ENCODE measurements at places on chromosomes 2 and 18.

DNA sequence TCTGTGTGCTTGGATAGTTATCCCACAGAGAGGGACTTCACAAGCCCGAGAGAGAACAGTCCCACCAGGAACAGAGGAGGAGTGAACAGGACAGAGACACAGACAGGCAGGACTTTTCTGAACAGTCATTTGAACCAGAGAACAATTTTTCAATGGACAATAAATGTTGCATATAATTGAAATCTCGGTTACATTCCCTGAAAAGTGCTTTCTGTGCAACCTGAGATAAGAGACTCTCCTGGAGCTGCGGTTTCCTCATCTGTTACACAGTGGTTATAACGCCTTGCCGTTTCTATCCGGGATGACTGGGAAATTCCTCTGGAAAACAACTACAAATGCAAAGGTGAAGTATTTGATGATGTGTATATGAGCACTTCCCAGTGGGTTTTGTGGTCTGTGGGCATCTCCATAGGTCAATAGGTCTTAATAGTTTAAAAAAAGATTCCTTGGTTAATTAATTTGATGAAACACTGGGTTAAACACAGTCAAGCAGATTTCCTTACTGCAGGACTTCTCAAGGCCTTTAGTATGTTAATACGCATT is 87.2 kb upstream of the HPCAL1 start:
- DNase-seq = no peak

- no peak for DNase-seq
These were observed 7.7 kb downstream of the ATOH8 start for GRCh38 chr2:85761512-85761944.

- DNase-seq = no peak
These were observed 172.7 kb upstream of the FHL2 start for GRCh38 chr2:105571445-105571987.

- no peak for DNase-seq
These were observed 11.8 kb upstream of the KCMF1 start for GRCh38 chr2:84959095-84959565.

DNA sequence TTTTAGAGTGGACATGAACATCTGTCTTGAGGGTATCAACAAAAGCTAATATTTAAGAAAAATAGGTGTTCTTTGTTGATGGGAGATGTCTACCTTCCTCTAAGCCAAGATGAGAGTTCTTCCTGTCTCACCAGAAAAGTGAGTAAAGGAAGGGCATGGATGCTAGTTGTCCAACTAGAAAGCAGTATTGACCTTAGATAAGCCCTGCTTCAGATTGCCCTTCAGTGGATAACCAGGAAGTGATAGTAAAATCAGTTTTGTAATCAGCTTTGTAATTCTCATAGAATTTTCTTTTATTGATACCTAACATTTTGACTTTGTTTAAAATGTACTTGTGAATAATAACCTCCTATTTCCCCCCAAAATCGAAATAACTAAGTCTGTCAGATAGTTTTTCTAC is 134.7 kb downstream of the ZNF407 start:
- DNase-seq = no peak

DNA sequence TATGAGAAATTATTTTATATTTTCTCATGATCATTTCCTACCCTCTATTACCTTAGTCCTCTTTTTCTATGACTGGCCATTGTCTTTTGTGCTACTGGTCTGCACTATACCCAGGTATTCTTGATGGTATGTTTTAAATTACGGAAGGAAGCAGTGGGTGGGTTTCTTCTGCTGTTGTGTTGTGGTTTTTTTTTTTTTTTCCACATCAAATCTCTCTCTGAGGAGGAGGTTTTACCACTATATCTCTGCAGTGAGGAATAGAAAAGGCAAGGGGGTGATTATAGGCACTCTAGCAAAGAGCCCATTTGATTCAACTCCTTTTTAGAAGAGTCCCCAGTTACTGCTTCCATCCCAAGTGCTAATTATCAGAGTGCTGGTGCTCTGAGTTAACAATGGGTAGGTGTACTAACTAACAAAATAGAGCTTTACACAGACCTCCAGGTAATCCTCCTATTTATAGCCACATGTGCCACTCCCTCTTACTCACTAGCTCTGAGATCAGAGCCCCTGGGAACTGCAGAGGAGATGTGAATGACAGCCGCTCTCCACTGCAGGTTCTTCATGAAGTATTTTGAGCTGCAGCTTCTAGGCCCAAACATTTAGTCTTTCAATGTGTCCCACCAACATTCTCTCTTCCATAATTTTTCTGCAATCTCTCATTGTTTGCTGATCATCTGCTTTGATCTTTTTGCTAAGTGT is 301.6 kb upstream of the GULP1 start:
- DNase-seq = no peak

DNA sequence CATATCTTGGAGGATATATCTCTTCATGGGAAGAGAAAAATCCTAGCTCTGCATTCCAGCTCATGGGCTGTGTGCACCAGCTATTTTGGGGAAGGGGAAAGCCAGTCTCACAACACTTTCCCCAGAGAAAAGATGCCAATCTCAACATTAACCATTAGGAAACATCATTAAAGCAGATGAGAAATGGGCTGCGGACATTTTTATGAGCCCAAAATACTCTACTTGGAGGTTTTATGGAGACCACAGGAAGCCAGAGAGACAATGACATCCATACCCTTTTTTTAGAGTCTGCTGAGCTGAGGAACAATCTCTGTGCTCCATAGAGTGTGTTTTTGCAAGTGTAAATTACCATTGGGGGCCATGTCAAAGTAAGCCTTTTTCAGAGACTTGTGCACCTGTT is 213.7 kb downstream of the TRIB2 start:
- DNase-seq = no peak

DNA sequence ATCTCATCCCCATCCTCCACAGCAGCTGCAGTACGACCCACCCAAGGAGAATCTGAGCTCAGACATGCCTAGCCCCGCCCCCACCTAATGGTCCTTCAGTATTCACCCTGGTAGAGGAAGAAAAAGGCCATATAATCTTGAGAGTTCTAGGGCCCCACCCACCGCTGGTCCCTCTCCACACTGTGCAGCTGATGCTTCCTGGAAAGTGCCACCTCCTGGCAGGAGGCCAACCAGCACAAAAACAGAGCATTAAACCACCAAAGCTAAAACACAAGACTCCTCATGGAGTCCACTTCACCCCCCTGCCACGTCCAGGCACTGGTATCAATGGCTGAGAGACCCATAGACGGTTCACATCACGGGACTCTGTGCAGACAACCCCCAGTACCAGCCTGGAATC is 40.7 kb downstream of the MC4R start:
- no peak for DNase-seq

DNA sequence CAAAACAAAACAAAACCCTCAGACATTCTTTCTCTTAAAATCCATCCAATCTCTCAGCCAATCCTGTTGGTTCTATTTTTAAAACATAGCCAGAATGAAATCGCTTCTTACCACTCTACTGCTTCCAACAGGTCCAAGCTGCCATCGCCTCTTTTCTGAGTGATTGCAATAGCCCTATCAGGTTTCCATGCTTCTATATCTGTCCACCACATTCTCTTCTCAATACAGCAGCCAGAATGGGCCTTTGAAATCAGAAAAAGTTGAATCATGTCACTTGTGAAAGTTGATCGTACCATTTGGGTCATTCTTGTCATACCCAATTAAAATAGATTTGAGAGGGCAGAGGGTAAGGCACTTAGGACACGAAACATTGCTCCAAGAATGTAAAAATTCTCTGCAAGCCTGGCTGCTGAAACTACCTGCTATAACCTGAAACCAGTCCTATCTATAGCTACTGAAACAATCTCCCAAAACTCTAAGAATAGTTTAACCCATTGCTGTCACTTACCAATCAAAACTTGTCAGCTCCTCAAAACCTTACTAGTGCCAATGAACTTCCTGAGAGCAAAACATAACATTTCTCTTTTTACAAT is 3.3 kb upstream of the MTLN start:
- DNase-seq = no peak

- no peak for DNase-seq
These were observed 45.9 kb downstream of the THUMPD2 start for GRCh38 chr2:39733070-39733674.

DNA sequence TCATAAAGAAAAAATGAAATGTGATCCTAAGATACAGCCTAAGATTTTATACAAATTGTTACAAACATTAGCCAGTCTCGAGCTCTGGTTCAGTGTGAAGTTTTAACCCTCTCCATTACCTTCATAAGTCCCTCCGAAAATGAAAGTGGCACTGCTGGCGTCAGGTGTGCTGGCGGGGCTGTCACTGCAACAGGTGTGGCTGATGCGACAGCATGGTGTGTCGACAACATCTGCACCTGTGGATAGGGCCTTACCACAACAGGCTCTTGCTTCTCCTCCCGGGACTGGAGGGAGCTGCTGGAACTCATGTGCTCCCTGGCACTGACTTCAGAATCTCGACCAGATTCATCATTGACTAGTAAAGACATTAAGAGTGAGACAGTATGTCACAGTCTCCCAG is 10.3 kb downstream of the SAP130 start:
- no peak for DNase-seq

GRCh38 chr2:47313141-47313691 is 89.7 kb upstream of the MSH2 start:
- no peak for DNase-seq

GRCh38 chr2:217440000-217440399 is 562.8 kb downstream of the TNS1 start:
- no peak for DNase-seq

DNA sequence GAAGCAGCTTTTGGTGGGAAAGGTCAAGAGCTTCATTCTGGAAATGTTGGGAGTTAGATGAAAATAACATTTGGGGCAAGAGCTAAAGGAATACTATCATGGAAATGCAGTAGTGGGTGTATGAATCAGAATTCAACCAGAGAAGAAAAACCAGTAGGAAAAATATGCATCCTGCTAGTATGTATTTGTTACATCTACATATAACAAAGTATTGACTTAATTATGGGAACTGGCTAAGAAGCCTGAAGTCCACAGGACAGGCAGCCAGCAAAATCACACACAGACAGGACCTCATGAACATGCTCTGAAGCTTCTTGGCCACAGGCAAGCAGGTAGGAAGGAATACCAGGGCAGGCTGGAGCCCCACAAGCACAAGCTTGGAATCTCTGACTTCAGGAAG is 185.8 kb downstream of the FBXO15 start:
- DNase-seq = no peak

- no peak for DNase-seq
These were observed 38.6 kb upstream of the ASAP2 start for GRCh38 chr2:9167718-9168657.

DNA sequence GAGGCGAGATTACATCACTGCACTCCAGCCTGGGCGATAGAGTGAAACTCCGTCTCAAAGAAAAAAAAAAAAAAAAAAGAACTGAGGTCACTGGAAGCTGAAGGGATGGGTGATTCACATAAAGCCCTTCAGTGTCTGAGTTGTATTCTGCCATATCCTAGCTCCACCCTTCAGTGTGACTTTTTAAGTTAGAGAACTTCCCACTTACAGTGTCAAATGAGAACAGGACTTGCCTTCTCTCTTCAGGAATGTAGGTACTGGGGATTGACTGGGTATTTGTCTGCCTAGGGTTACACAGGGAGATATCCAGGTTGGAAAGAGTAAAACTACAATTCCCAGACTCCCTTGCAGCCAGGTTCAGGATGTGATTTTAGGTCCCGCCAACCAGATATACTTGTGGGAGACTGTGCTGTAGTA is 37.9 kb downstream of the EHD3 start:
- DNase-seq = no peak

- DNase-seq = no peak
These were observed 9.1 kb downstream of the RAX start for GRCh38 chr18:59264121-59264571.

DNA sequence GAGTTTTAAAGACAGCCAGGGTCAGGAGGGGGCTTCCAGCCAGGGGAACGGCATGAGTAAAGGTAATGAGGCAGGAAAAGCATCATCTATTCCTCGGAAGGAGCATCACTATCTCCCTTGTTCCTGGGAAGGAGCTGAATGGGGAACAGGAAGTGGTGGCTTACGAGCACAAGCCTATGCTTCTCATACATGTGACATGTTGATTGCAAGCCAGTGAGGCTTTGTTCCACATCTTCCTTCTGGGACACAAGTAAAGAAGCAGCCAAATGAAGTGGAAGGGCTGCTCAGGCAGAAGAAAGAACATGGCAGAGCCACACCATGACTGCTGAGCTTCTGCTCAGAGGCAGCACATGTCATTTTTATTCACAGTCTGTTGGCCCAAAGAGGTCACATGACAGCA is 15.1 kb upstream of the LMAN1 start:
- no peak for DNase-seq

DNA sequence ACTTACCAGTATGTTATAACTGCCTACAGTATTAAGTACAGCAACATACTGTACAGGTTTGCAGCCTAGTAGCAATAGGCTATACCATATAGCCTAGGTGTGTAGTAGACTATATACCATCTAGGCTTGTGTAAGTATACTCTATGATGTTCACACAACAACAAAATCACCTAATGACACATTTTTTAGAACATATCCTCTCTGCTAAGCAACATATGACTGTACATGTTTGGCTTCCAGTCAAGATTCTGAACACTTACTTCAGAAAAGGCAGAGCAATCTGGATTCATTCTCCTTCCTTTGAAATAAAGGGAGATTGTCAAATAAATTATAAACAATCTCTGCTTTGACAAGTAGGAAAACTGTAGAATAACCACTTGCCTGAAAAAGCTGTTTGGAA is 81.8 kb downstream of the EXOC6B start:
- no peak for DNase-seq

- no peak for DNase-seq
These were observed 11.6 kb upstream of the SDC1 start for GRCh38 chr2:20236496-20236895.

DNA sequence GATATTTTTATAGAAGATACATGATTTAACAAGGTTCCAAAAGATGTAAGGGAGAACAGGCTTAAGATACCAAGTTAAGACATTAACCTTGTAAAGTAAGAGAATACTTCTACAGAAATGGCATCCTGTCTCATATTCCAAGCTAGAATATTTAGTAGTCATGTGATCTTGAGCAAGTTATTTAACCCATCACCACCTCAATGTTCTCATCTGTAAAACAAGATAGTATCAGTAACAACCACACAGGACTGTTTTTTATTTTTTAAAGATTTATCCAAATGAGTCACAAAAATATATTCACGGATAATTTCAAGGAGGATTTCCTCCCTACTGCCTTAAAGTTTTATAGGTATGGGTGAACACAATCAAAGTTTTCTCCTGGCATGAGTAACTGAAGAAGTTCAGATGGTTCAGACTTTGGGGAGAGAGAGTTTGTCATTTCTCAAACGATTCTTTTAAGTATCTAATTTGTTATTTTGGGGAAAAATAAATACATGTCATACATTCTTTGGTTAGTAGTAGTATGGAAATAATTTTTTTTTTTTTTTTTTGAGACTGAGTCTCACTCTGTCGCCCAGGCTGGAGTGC is 25.9 kb downstream of the ROCK1 start:
- DNase-seq = no peak
